ENCODE measurements at places on chromosomes 2 and 18. TPM values are rescaled to one million over a fixed set of nuclear protein-coding genes. Genes with fewer than 3 reads are reported as not detected.

Gene TMEM247
- not detected for total RNA-seq

Gene TDRD15
- total RNA-seq: 1.9 TPM

DNA sequence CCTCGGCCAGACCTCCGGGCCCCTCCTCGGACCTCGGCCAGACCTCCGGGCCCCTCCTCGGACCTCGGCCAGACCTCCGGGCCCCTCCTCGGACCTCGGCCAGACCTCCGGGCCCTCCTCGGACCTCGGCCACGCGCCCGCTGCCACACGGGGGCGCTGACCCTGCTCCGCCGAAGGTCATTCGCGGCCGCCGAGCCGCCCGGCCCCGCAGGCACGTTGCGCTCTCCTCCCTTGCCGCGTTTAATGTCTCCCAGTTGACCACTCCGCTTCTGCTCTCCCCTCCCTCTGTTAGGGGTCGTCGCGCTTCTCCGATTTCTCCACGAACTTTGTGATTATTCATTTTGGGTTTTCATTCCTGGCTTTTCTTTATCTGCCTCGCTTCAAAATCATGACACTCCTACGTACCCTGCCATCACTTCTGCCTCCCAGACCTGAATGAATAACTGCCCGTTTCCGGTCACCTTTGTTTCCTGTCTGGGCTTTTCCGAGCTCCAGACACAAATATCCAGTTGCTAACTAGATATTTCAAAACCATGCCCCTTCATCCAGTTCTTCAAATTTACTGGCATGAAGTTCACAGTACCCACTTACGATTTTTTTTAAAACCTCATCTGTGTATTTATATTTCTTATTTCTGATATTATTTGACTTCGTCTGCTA lies 14.8 kb upstream of the COLEC12 start:
- H3K27me3 ChIP-seq: peaks cover 12% of the 10 kb centered on the region
- DNase-seq: no peak
- H3K27ac ChIP-seq: no peak overlapping the region
- no peaks in the 10 kb centered on the region for H3K4me1 ChIP-seq

DNA sequence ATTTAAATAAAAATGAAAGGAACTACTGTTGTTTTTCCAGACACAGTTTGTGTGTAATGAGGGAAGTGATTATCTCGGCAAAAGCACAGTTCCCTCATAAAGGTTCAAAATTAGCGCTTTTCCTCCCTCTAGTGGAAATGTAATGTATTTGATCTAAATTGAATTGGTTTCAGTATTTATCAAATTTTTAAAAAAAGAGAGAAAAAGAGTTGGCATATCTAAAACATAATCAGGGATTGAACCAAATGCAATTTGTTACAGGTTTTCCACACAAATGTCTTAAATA lies 37.5 kb downstream of the CMPK2 start:
- no peaks in the 10 kb centered on the region for H3K27me3 ChIP-seq
- H3K4me1 ChIP-seq: no peaks in the 10 kb centered on the region
- H3K36me3 ChIP-seq: no peaks in the 10 kb centered on the region
- no peak for DNase-seq

GRCh38 chr18:75407468-75408437 lies 19.8 kb downstream of the SMIM21 start:
- DNase-seq: no peak
- H3K4me3 ChIP-seq: no peak overlapping the region

DNA sequence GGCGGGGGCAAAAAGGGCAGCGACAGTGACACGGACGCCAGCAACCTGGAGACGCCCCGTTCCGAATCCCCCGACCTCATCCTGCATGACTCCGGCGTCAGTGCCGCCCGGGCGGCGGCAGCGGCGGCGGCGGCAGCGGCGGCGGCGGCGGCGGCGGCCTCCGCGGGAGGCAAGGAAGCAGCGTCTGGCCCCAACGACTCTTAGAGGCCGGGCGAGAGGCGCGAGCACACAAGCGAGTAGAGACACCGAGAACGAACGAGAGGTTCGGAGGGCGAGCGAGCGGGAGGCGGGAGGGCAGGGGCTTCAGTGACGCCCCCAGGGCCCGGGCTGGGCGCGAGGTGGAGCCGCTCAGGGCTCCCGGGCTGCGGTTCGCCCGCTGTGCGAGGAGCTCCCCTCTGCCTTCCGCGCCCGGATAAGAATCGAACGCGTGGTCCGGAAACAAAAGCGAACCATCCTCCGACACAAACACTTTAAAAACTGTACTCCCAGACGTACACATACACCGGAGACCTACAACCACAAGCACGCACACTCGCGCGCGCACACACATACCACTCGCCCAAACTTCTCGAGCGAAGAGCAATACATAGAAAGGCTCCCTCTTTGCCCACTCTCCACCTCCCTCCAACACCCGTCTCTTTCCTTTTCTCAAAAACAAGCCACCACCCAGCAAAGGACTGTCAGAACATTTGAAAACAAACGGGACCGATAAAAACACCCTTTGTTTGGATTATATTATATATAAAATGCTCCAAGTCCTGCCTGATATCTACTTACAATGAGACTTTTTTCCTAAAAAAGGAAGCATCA lies 2.8 kb downstream of the SP9 start:
- no peaks in the 10 kb centered on the region for H3K36me3 ChIP-seq
- H3K4me3 ChIP-seq: no peak overlapping the region
- no peaks in the 10 kb centered on the region for H3K27me3 ChIP-seq
- no peaks in the 10 kb centered on the region for H3K4me1 ChIP-seq
- H3K27ac ChIP-seq: no peak overlapping the region

DNA sequence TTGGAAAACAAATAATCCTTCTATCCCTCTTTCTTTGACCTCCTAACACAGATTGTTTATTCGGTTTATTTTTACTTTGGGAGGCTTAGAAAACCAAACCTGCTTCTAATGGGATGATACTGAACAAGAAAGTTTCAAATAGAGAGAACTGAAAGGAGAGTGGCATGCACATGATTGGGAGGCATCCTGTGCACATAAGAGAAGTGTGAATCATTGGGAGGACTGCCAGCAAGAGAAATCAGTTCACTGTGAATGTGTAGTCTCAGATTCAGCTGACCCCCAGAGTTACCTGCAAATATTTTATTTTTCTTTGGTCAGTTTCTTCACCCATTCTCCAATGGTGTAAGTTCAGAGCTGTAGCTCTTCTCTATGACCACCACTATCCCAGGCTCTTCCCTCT lies 1363.2 kb upstream of the ACVR2A start:
- no peaks in the 10 kb centered on the region for H3K36me3 ChIP-seq
- no peak overlapping the region for H3K4me3 ChIP-seq
- no peaks in the 10 kb centered on the region for H3K4me1 ChIP-seq
- no peaks in the 10 kb centered on the region for H3K27me3 ChIP-seq
- H3K27ac ChIP-seq: no peak overlapping the region

Measured in PC-9 (cell line).